OCI-M1 (cell line): ENCODE measurements at places on chromosomes 3 and 15.
A peak's percentile ranks its signal among the peaks of the same experiment; 100 is the strongest.

DNA sequence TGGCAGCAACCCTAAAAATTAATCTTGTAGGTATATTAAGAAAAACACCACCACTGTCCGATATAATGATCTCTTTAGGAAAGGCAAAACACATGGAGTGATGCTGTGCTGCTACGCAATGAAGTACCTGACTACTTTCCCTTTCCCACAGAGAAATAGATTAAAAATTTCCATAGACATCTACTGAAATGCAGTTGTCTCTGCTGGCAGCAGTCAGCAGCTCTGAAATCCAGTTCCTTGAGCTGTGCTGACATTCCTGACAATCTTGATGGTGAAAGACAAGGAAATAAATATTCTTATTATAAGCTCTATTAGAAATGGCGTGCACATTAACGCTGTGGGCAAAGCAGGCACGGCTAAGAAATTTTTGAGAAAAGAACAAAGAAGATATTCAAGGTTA lies 287.6 kb downstream of the IL5RA start:
- no peak for DNase-seq

GRCh38 chr15:43439268-43439667 lies 53.7 kb downstream of the TP53BP1 start:
- DNase-seq = no peak

- no peak for DNase-seq
Measured at GRCh38 chr3:126685493-126685892, 18.5 kb upstream of the CHCHD6 start.

DNA sequence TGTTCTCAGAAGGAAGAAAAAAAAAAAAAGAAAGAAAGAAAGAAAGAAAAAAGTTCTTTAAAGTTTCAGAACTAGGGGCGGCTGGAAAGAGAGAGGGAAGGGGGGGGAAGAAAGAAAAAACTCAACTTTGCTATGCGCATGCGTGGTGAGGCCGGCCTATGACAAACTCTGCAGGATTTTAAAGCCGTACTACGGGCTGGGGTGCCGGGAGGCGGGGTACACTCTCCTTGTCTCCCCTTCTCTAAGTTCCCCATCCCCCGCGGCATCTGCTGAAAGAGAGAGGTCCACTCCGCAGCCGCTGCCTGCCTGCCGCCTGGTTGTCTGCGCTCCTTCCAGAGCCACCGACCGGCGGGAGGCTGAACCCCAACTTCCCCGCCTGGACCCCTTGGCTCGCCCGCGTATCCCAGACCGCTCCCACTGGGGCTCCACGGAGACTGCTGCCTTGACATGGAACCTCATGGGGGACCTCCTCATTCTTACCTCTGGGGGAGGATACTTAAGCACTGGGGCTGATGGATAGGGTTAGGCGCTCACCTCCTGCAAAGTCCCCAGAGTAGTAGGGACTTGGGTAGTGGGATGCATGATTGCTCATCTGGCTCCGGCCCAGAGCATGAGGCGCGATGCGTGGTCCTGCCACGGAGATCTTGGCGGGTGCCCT lies 1.4 kb upstream of the WNT5A start:
- no peak for DNase-seq

- DNase-seq = no peak
Measured at GRCh38 chr3:143811602-143812001, 36.7 kb downstream of the SLC9A9 start.

DNA sequence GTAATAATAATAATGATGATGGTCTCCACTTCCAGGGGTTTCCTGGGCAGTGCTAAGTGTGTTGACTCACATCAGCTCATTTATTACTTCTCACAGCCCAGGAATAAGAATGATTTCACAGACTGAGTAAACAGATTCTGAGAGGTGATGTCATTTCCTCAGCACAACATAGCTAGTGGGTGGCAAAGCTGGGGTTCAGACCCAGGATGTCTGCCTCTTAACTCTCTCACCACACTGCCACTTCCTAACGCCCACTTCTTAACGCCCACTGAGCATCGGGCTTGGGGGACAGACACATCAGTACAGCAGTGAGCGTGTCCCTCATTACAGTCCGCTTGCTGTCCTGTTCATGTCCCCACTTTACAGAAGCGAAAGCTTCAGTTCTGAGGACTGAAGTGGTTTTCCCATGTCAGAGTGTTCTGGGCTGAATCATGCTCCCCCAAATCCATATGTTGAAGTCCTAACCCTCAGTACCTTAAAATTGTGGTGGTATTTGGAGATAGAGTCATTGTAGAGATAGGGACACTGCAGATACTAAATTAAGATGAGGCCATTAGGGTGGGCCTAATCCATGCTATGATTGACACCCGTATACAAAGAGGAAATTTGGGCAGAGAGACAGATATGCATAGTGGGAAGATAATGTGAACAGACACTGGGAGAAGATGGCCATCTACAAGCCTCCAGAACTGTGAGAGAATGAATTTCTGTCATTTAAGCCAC lies 68.0 kb downstream of the ATP2B2 start:
- DNase-seq = peak; percentile 23

- DNase-seq = no peak
Measured at GRCh38 chr15:94383041-94383440, 151.7 kb downstream of the MCTP2 start.

GRCh38 chr3:127053026-127053425 lies 70.1 kb downstream of the PLXNA1 start:
- DNase-seq = no peak

- DNase-seq = peak; percentile 2
Measured at GRCh38 chr3:151404316-151404715, 19.8 kb upstream of the P2RY12 start.

DNA sequence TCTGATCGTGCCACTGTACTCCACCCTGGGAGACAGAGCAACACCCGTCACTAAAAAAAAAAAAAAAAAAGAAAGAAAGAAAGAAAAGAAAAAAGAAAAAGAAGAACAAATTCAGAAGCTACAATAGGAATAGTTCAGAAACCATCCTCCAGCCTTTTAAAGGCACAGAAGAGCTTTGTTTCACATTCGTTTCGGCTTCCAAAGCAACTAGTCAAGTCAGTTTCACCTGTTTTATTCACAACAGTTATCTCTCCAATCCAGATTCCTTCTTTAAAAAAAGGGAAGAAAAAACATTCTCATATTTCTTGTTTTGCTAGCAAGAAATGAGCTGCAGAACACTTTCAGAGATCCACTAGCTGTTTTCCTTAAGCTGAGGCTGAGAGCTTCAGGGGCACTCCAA lies 767.7 kb upstream of the CFAP20DC start:
- peak; percentile 30 for DNase-seq

DNA sequence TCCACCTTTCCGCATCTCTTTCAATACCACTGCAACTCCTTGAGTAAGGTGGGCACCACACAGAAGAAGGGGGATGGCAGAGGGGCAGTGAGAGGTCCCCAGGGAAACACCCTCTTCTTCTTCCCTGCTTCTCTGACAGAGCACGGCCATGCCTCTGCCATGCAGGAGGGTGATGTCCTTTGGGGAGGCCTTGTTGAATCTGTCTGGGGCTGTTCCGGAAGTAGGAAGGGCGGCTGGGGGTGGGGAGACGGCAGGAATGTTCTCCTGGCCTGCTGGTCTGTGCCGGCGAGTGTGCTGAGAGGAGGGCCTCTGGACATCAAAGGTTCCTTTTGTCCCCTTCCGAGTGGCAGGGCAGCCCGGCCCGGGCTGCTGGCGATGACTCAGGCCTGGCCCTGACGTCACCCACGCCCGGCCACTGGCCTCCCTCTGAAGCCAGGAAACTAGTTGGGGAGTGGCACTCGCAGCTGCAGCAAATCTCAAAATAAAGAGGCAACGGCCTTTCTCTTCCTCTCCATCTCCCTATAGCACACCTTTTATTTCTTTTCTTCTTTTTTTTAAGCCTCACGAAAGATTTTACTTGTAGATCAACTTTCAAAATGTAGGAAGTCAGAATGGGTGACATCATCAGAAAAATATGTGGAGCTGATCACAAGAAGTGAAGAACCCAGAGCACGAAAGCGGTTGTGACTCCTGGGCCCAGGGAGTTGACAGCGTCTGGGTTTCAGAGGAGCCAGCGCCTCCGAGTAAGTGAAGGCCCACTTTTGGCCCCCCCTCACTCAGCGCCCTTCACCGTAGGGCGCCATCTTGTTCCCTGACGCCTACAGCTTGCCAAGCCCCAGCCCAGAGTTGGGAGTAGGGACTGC lies at the start of gene ZBTB38:
Gene ZBTB38, plus strand, starts transcription at position 443 of the 863 bp plus-strand sequence. CDS start 73,885 bp downstream, outside the sequence.
- peak; percentile 76 for DNase-seq

DNA sequence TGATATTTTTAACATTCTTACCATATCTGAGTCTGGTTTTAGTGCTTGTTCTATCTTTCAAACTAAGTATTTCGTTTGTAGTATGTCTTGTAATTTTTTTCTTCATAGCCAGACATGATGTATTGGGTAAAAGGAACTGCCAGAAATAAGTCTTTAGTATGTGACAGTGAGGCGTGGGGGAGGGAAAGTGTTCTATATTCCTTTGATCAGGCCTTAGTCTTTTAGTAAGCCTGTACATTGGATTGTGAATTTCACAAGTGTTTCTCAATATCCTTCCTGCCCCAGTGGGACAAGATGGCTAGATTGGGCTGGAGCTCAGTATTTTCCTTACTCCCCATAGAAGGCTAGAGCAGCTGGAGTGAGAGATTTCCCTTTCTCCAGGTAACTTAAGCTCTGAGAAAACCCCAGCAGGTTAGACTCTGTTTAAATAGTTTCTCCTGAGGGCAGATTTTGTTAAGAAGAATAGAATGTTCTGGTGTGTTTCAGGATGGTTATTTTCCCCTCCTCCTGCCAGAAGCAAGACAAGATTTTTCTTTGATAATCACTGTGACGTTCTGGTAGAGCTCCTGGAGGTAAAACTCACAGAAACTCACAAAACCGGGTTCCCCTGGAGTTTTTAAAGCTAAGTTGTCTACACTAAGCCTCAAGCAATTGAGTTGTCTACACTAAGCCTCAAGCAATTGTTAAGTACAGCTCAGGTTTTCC lies 140.7 kb upstream of the ARPP21 start:
- peak; percentile 34 for DNase-seq

- no peak for DNase-seq
Measured at GRCh38 chr15:58355973-58356372, 75.8 kb upstream of the LIPC start.

DNA sequence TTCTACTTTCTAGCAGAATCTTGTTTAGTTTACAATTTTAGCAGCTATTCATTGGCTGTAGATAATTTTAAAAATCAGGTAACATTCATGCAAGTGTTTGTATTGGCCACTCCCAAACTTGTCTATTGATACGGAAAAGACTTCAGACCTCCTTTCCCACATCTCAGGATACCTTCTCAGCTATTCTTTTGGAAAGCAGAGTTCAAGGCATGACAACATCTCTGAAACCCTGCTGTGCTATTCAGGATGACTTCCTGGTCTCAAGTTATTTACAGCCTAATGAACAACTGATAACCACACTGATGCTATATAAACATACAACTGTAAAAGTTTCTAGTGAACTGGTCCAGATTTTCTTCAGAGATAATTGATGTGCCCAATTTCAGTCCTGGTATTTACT lies 55.8 kb downstream of the DZIP3 start:
- no peak for DNase-seq

DNA sequence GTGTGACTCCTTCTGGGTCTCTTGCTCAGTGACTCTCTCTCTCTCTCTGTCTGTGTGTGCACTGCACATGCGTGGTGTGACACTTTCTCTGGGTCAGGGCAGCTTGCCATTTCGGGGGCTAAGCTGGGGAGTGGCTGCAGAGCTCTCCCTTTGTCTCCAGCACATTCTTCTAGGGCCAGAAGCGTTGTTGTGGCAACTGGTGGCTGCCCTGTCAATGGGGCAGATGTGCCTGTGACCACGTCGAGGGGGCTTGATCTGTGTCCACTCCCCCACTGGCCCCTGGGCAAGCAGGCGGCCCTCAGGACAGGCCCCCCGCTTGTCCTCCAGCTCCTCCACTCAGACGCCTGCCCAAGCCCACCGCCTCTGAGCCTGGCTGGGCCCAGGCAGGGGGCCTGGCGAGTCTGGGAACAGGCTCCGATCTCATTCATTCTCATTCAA lies 67.8 kb downstream of the WNT7A start:
- no peak for DNase-seq

DNA sequence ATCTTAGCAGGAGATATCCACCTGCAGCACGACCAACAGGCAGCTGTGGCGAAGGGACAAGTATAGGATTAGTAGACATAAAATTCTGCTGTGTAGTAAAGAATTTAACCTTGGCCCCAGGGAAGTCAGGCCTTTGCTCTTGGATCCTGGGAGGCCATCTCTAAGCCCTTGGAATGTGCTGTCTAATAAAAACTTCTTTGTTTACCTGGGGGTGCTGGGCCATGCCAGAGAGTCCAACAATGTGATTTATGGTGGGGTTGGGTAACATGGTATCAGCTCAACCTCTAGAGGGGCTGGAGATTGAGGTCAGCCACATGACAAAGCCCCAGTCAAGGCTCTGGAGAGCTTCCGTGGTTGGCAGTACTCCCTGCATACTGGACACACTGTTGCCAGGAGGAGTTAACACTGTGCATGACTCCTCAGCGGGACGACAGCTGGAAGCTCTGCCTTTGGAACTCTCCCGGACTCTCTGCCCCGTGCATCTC lies 52.4 kb downstream of the HEG1 start:
- DNase-seq = no peak

- DNase-seq = peak; percentile 60
Measured at GRCh38 chr3:77158730-77159581, 119.1 kb downstream of the ROBO2 start.

GRCh38 chr3:24367664-24368264 lies 126.9 kb downstream of the THRB start:
- DNase-seq = no peak

- DNase-seq = no peak
Measured at GRCh38 chr3:71090207-71090606, 493.3 kb downstream of the FOXP1 start.

- DNase-seq = no peak
Measured at GRCh38 chr15:98202256-98202655, 241.8 kb downstream of the ARRDC4 start.

DNA sequence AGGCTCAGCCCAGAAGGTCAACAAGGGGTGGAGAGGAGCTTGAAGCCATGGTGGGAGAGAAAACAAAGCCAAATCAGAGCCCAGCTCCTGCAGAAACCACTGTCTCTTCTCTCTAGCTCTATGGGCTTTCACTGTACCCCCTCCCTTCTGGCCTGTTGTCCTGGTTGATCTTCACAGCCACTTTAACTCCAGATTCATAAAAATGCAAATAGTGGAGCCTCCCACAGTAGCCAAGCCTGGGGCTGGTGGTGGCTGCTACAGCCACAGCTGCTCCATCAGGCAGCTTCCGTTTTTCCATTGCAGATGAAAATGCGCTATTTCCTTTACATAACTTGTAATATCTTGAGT lies 20.7 kb upstream of the CAV3 start:
- no peak for DNase-seq

DNA sequence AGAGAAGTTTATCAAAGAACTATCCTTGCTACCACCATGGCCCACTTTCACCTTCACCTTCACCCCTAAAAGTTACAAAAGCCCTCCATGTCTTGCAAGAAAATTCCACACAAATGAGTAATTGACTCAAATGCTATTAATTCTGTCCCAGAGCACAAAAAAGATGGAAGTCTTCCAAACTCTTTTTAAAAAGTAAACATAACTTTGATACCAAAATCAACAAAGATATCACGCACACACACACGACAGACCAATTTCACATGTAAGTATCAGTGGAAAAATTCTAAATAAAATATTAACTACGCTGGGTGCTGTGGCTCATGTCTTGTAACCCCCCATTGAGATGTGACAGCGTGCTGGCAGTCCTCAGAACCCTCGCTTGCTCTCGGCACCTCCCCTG lies 1.1 kb upstream of the MCCC1 start:
- DNase-seq = no peak
